ENCODE measurements at places on chromosomes 3 and 15. TPM values are rescaled to one million over a fixed set of nuclear protein-coding genes. Genes with fewer than 3 reads are reported as not detected.

GRCh38 chr3:31382856-31383255 is 149.9 kb upstream of the STT3B start:
- DNase-seq, result no peak

DNA sequence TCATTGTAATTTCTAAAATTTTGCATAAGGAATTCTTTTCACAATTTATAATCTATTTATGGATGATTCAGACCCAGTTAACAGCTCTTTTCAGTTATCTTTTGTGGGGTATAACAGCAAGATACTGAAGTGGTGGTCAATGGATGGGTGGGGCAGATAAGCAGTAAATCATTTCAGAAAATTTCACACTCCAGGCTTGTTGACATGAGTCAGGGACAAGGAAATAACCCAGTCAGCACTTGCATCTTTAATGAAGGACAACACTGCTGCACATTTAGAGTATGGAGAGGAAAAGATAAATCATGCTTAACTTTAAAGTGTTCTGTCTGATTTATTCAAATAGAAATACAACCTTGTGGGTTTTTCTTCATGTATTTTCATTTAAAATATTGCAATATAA is 181.6 kb downstream of the ROBO1 start:
- DNase-seq, result no peak

GRCh38 chr3:195450731-195451229 is 8.0 kb upstream of the ACAP2 start:
- DNase-seq, result no peak

Gene GRK7
- not detected for total RNA-seq

Gene HOMER2
- total RNA-seq, result 6.3 TPM
